Activated CD4-positive, alpha-beta T cell treated with anti-CD3 and anti-CD28 coated beads, Interleukin-2, amount 10 ng/mL, durations not matched to agents 7 days and 5 days (primary cell): ENCODE measurements at places on chromosomes 4 and X.

DNA sequence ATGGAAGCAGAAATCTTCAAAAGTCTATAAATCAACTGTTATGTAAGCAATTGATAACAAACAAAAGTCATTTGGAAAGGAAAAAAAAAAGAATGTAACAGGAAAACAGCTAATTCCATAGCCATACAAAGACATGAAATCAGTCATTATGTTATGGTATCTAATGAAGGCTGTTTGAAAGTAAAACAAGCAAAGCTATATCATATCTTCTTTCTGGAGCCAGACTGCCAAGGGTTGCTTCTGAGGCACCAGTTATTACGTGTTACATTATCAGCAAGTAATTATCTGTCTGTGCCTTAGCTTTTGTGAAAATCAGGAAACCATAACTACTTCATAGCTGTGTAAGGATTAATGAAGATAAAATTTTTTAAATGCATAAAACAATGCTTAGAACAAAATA lies 480.2 kb downstream of the FAT4 start:
- DNase-seq, result no peak

- DNase-seq, result no peak
These were observed 84.4 kb upstream of the ARMCX2 start for GRCh38 chrX:101744085-101744484.

GRCh38 chr4:176964116-176964691 lies 171.5 kb upstream of the VEGFC start:
- DNase-seq, result no peak

DNA sequence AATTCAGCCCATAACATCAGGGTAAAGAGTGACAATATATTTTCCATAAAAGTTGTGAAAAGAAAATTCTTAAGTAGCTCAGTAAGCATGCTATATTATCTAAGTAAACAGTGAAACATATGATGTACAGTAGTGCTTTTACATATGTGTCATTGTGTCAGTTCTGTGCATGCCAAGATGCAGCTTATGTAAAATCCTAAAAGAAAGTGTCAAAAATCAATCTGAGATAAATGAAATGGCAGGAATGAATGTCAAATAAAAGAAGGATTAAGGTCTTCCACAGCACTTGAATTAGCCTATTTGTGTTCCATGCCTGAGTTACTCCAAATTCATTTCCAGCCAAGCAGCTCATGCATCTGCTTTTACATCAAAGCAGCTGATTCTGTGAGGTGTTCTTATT lies 452.7 kb upstream of the HS3ST1 start:
- DNase-seq, result no peak

GRCh38 chr4:31043382-31044062 lies 323.4 kb downstream of the PCDH7 start:
- DNase-seq, result no peak

GRCh38 chrX:54180403-54180802 lies 2.7 kb downstream of the FAM120C start:
- no peak for DNase-seq
